ENCODE measurements at places on chromosomes 11 and 22.

DNA sequence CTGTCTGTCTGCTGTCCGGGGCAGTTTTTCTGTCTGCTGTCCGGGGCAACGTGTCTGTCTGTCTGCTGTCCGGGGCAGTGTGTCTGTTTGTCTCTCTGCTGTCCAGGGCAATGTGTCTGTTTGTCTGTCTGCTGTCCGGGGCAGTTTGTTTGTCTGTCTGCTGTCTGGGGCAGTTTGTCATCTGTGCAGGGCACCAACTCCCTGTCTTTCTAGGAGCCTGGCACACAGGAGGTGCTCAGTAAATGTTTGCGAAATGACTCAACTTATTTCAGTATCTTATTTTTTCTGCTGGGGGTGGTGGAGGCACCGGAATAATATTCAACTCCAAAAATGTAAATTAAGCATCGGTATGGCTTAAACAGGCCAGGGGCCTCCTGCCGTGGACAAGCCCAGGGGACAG lies 12.0 kb upstream of the TTLL12 start:
- no peak for DNase-seq

- DNase-seq, result no peak
Measured at GRCh38 chr22:46937185-46937584, 174.7 kb downstream of the TBC1D22A start.

DNA sequence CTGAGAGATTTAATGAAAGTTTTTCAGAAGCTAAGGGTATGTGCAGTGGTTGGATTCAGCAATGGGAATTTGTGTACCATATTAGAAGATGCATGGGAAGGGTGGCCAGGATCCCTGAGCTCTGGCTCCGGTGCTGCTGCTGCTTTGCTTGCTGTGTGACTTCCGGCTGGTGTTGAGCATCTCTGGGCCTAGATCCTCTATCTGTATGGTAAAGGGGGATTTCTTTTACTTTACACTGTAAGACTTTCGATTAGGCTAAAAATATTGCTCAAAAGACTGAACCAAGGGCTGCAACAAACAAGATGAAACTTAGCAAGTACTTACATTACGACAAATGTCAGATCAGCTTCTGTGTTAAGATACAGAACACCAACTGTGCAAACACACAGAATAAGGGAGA lies 39.1 kb downstream of the XRRA1 start:
- DNase-seq, result no peak

DNA sequence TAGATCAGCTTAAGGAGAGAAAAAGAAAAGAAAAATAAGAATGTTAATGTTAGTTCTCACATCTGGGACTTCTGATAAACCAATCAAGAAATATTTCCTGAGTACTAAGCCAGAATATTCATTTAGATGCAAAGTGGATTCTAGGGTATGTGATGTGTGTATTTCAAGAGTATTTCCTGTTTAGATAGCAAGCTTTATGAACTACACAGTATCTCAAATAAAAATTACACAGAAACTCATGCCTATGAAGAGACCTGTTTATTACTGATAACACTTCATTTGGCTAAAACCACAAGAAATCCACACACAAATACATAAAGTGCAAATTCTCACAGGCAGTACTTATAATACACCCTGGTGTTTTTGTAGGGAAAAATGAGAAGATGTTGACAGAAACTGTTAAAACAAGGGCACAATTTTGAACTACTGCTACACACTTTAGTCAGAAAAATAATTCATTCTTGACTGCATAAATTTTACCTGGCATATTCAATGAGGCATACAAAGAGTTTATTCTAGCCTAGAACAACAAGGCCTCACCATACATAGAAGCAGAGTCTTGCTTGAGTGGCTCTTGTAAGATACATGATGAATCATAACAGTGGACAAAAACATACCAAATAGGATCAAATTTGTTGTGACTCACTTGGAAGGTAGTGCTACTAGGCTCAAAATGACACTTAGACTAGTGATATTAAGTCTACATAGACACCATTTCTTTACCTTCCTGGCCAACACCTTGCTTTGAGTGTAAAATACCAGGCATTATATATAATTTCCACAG lies 18.8 kb upstream of the P4HA3 start:
- no peak for DNase-seq

DNA sequence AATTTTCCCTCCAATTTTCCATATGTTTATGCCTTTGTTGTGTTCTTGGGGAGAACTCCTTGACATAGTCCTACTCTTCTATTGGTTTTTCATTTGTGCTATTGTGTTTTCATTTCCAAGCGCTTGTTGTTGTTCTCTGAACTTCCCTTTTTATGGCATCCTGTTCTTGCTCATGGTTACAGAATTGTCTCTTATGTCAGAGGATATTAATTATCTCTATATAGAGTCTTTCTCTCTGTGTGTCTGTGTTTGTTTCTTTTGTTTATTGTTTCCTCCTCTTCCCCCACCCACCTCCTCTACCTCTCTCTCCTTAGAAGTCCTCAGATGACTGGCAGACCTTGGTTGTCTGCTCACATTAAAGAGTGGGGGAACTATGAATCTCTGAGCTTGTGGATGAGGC lies 69.9 kb downstream of the HORMAD2 start:
- no peak for DNase-seq

DNA sequence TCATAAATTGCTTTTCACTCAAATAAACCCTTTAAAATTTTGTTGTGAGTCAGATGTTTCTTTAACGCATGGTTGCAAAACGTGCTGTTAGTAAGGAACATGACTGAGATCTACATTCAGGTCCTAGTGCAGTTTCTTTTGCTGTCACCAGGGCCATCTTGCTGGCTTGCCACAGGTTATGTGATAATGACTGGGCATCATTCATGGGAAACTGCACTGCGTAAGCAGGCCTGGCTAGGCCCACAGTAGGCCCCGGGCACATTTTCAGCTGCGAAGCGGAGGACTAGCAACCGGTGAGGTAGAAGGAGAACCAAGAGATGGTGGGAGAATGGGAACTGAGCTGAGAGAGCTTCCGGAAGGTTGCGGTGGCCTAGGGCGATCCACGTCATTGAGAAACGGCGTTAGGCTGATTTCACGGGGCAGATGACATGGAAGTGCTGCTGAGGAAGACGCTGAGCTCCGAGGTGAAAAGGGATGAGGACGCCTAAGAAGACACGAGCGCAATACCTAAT lies 3.2 kb upstream of the KLHDC7B start:
- DNase-seq, result no peak

- no peak for DNase-seq
Measured at GRCh38 chr11:40826601-40827000, 632.9 kb downstream of the LRRC4C start.

DNA sequence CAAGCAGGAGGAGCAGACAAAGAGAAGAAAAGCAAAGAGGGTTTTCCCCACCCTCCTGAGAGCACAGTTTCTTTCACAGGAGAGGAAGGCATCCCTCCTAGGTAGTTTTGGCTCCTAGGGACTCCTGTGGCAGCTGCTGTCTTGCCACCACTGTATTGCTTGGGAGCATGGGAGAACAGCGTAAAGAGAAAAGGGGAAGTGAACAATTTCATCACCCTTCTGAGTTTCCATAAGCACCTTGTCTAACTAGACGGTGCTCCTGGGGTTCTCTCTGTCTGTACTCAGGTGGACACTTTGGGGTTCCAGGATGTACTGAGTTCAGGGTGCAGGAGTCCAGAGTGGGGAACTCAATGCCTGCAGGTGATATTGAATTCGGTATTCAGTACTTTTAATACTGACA lies 1430.5 kb downstream of the TBC1D22A start:
- DNase-seq, result no peak

DNA sequence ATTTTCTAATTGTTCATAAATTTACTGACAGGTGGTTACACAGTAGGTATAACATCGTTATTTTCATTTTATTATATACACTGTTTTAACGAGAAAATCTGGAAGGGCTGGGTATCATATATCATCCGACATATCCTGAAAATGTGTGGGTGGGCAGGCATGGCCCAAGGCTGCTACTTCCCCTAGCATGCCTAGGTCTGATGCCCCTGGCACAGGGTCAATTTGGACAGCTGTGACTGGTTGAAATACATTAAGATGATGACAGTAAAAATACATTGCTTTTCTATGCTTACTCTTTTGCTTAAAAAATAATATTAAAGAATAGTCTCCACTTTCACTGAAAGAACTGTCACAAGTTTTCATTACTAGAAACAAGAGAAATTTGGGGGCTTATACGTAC lies 908.8 kb downstream of the OPCML start:
- no peak for DNase-seq

DNA sequence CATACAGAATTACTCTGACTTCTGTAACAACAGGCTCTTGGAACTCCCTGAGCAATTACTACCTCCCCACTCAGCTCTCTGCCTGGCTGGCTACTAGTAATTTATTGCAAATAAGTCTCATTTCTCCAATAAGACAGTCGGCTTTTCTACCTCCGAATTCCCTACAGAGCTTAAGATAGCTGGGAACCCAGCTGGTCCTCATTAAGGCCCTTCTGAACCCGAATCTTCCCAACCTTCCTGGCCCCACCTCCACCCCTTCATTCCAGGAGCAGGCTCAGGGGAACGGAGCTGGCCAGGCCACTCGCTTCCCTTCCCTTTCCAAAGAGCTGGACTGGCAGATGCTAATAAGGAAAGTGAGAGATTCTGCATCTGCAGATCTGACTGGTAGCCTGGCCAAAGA lies 21.6 kb downstream of the TMPRSS5 start:
- DNase-seq, result no peak

- peak; percentile 73 for DNase-seq
Measured at GRCh38 chr11:58575377-58576020, at the start of gene LPXN. Gene LPXN, minus strand, starts transcription at chr11:58575856. Its CDS starts 84 bp downstream, at chr11:58575772.

DNA sequence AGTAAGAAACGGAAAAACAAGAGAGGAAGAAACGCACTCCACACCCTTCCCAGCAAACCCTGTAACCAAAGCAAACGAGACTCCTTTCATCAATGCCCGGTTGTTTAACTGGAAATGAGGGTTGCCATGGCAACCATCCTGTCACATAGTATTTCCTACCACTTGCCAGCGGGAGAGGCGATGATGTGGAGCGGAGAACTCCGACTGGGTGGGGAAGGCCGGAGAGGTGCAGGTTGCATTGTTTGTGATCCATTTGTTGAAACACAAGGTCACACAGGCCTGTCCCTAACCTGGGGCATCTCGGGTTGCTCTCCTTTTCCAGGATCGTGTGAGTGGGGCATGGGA lies 609.9 kb downstream of the BUD13 start:
- no peak for DNase-seq

DNA sequence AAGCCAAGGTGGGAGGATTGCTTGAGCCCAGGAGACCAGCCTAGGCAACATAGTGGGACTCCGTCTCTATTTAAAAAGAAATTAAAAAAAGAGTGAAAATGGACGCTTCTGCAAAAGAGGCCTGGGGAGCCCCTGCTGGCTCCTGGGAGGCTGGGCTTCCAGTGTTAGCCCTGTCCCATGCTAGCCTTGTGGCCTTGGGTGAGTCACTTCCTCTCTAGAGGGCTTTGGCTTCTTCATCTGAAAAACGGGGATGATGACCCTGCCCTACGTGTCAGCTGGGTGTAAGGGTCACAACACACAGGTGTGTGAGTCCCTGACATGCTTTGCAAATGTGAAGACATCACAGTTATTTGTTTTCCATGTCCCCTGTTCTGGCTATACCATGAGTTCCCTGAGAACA lies 32.8 kb downstream of the FAM227A start:
- DNase-seq, result no peak

DNA sequence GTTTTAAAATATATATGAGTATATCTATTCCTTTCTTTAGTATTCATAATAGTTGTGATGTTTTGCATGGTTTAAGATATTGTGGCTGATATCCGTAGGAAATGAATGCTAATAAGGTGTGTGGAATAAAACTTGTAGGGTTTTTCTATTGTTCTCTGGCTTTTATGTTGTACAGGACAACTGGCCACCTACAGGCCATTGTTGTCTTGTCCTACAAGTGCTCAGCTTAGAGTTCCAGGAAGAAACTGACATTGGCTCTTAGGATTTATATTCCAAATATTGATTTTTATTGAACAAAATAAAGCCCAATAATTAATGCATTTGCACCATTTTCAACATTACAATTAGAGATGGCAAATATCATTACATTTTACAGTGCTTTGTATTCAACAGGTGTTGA lies 512.8 kb upstream of the TENM4 start:
- no peak for DNase-seq

DNA sequence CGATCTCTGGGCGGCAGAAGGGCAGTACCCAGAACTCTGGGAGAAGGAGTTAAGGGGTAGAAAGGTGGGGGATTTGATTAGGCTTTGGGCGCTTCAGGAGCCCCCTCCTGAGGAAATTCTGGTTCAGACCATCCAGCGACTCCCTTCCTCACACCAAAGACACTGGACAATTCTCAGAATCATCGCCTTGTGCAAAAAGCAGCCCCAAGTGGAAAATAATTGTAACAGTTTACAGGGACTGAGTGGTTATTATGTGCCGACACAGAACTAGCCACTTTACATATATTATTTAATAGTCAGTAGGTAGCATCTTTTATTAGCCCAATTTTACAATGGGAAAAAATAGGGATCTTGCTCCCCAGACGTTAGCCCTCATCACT lies 662 bp upstream of the TRIM3 start:
- DNase-seq, result no peak
